ENCODE measurements at places on chromosomes 7 and 10.
A peak's percentile ranks its signal among the peaks of the same experiment; 100 is the strongest.

- no peak for DNase-seq
Observed at GRCh38 chr7:45651540-45651939, 77.4 kb downstream of the ADCY1 start.

DNA sequence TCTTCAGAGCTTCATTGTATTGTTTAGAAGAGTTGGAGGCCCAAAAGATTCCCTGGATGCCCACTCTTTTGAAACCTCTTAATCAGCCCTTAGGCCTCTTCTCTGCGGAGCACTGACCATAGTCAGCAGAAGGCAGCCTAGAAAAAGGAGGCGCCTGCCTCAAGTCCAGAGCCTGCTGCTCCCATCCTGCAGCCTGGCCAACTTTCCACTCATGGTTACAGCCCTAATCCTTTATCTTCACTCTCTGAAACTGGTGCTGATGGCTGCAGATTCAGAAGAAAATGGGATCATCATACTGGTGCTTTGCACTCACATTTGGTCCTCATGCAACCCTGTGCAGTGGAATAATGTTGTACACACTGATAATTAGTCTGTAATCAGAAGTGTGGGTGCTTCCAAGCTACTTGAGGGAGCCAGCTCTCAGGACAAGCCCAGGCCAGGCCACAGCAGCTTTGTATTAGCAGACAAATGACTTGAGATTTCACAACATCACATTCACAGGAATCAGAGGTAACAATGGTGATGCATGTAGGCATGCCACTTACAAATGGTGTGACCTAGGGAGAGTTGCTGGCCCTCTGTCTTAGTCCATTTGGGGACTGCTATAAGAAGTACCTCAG lies 272.9 kb downstream of the GALNT17 start:
- DNase-seq, result no peak

- DNase-seq, result no peak
Observed at GRCh38 chr10:78474743-78475142, 441.1 kb downstream of the RPS24 start.

GRCh38 chr10:69428165-69428564 lies 11.4 kb upstream of the TACR2 start:
- DNase-seq, result no peak

- no peak for DNase-seq
Observed at GRCh38 chr7:153567426-153567825, 484.8 kb upstream of the DPP6 start.

GRCh38 chr10:99768556-99768955 lies 13.9 kb upstream of the ABCC2 start:
- DNase-seq, result no peak

DNA sequence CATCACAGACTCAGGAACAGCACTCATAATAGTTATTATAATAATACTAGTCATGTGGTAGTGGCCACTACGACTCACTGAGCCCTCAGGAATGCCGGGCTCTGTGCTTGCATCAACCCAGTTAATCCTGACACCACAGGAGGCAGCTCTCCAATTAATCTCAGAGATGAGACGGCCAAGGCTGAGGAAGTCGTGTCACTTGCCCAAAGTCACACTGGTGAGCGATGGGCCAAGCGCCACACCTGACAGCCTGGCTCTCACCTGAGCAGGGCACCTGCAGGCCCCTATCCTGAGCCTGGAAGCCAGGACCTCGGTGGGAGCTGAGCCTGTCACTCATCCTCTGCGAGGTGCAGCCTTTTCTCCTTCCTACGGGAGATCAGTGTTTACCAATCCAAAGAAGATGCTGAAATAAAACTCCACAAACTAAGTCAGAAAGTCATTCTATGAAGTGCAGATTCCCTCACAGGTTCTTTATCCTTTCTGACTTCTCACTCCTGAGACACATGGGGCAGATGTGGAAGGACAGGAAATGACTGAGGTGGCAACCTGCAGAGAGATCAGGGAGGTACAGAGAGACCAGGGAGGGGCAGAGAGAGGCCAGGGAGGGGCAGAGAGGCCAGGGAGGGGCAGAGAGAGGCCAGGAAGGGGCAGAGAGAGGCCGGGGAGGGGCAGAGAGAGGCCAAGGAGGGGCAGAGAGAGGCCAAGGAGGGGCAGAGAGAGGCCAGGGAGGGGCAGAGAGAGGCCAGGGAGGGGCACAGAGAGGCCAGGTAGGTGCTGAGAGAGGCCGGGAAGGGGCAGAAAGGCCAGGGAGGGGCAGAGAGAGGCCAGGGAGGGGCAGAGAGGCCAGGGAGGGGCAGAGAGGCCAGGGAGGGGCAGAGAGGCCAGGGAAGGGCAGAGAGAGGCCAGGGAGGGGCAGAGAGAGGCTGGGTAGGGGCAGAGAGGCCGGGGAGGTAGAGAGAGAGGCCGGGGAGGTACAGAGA lies 38.5 kb downstream of the VIPR2 start:
- no peak for DNase-seq

- DNase-seq, result no peak
Observed at GRCh38 chr10:123558651-123559050, 107.5 kb upstream of the GPR26 start.

DNA sequence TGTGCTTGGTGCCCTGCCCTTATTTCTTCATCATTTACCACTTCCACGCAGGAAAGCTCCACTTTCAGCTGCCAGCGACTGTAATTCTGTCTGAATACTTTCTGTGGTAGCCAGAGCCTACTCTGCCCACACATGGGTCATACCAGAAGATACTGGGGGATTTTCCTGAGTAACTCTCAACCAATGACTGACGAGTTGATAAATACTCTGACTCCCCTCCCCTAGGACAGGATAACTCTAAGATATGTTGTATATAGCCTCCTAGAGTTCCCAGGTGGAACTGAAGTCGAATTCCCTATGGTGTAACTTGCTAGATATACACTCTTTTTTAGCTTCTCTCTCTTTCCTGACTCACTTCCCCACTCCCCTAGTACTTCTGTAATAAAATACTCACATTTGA lies 29.8 kb downstream of the SEM1 start:
- DNase-seq, result no peak

DNA sequence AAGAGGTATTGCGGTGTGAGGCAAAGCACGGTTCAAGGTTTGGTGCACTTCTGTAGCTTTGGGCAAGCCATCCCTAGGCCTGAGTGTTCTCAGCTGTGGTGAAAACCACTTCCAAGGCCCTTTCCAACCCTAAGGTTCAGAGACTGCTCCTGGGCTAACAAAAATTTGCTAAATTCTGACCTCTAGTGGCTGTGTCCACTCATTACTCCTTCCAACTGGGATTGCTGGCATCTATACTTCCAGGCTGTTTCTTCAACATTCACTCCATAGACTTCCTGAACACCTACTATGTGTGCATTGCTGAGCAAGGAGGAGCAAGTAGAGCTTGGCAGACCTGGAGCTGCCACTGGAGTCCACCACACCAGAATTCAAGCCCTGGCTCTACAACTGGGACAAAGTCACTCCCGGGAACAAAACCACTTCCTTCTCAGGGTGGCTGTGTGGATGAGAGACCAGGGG lies 29.3 kb upstream of the SH3PXD2A start:
- no peak for DNase-seq

- no peak for DNase-seq
Observed at GRCh38 chr10:104246976-104247375, 7.7 kb upstream of the GSTO1 start.

DNA sequence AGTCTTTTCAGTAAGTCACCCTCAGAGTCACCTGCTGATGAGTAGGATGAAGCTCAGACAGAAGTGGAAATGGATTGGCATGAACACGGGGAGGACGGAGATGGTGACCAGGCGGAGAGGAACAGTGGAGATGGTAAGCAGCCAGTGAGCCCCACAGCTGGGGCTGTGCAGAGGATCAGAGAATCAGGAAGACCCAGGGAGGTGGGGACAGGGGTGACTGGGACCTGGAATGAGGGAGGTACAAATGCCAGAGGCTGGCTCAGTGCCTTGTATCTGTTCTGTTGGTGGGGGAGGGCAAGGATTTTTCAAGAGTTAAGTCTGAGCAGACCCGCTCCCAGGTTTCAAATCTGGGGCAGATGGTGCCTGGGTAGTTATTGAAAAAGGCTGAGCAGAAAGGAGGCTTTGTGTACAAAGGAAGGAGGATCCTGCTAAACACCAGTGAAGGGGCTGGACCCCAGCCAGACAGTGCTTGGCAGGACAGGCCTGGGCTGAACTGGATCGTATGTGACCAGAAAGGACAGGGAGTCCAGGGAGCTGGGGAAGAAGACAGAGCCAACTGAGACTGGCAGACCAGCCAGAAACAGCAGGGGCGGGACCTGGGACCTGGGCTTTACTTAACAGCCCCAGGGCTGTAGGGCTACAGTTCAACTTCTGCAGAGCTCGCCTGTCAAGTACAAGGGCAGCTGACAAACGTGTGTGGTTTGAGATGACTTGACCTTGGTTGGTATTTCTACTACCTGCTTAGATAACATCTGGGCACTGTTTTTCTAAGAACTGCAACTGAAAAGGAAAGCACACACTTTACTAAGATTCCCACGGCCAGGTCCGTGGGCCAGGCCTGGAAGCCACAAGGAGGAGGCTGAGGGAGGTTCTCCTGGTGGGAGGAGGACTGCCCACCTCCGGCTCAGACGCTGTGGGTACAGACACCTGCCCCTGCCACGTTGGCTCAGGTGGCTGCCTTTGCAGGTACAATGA lies 13.2 kb upstream of the FRMPD2 start:
- DNase-seq, result no peak

GRCh38 chr10:1557081-1557480 lies 180.2 kb downstream of the ADARB2 start:
- no peak for DNase-seq

DNA sequence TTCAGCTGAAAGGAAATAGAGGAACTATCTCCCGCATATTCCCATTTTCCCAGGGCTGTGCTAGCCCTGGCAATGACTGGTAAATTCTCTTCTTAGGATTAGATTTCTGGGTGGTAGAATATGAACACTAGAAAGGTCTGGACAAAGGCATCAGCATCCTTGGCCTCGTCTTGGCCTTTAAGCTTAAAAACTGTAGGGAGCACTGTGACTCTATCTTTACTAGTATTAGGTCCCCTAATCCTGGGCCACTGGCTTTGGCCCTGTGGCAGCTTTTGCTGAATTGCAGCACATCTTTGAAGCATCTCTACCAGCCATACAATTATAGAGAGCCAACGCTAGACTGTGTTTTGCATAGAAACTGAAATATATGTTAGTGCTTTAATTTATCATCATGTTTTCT lies 41.5 kb upstream of the EBLN1 start:
- no peak for DNase-seq

GRCh38 chr10:31953080-31953479 lies 24.4 kb upstream of the ARHGAP12 start:
- DNase-seq, result no peak

DNA sequence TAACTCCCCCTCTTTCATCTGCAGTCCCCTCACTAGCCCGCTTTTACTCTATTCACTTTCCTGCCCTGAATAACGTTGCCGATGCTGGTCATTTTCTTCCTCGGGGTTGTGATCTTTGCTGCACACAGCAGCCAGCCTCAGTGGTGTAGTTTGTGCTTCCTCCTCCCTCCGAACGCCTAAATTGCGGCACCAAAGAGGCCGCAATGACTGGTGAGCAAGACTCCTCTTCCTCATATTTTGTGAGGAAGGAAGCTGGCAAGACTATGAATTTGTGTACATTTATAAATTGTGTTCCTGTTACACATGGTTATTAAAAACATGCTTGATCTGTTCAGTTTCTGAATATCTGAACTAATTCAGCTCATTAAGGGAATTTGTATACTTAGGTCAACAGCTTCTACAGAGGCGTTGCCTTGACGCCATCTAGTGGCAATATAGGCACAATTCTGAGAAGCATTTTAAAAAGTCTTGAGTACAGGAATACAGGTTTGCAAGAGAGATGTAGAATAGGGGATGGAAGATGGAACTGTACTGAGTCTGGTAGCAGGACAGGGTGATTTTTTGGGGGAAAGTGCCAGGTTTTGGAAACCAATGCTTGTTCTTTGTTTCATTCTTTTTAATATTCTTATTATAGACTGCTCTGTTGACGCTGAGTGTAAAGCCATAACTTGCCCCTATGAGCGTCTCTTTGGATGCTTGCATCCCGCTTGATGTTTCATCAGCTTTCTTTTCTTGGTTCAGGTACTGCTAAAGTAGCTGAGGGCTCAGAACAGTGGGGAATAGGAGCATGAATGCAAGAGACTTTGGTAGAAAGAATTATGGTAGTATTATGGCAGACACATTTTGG lies 4.1 kb upstream of the TAS2R5 start:
- DNase-seq, result peak; percentile 5

DNA sequence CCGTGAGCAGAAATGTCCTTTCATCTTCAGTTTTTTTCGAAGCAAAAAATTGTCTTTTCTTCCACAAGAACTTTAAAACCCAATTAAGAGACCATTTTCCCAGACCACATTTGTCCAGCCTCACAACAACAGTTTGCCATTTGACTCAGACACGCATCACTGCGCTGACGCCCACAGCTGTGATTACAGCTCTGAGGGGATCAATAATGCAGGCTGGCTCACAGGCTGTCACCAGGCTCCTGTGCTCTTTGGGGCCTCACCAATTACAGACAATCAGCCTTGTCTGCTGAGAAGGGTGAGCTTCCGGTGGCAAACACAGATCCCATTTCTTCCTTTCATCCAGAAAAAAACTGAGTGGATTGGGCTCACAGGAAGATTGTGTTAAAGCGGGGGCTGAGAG lies 33.3 kb downstream of the DDC start:
- DNase-seq, result no peak

- no peak for DNase-seq
Observed at GRCh38 chr10:101218351-101219138, 10.7 kb downstream of the LBX1 start.

GRCh38 chr7:97844036-97844435 lies 28.2 kb downstream of the ASNS start:
- no peak for DNase-seq

- no peak for DNase-seq
Observed at GRCh38 chr7:116209561-116210070, 723 bp upstream of the TES start.

GRCh38 chr7:2019711-2020511 lies 212.8 kb downstream of the MAD1L1 start:
- DNase-seq, result peak; percentile 81

GRCh38 chr10:90741926-90742565 lies 115.8 kb downstream of the HTR7 start:
- DNase-seq, result no peak

DNA sequence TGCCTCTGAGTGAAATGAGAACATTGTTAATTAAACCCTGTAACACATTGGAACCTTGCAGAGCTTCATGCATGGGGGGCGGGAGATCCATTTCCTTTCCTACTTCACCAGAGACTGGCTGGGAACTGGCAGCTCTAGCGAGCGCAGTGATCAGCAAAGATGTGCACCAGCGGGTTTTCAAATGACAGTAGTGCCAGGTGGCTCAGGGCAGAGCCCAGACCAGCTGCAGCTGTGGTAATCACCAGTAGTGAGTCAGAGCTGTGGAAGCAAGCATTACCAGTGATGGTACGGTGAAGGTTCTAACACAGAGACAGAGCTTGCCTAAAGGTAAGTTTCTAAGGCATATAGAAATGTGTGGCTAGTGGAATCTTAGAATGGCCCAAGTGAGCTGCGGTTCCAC lies 1009.7 kb upstream of the CELF2 start:
- no peak for DNase-seq

All from AG04449 (cell line).